ENCODE measurements at places on chromosomes 1 and 21.

- DNase-seq, result peak; percentile 95
Observed at GRCh38 chr1:54407404-54408146, 1.4 kb upstream of the SSBP3 start.

- DNase-seq, result no peak
Observed at GRCh38 chr1:56156971-56157876, 422.1 kb downstream of the PLPP3 start.

GRCh38 chr1:192951691-192952460 lies 107.3 kb downstream of the UCHL5 start:
- no peak for DNase-seq

DNA sequence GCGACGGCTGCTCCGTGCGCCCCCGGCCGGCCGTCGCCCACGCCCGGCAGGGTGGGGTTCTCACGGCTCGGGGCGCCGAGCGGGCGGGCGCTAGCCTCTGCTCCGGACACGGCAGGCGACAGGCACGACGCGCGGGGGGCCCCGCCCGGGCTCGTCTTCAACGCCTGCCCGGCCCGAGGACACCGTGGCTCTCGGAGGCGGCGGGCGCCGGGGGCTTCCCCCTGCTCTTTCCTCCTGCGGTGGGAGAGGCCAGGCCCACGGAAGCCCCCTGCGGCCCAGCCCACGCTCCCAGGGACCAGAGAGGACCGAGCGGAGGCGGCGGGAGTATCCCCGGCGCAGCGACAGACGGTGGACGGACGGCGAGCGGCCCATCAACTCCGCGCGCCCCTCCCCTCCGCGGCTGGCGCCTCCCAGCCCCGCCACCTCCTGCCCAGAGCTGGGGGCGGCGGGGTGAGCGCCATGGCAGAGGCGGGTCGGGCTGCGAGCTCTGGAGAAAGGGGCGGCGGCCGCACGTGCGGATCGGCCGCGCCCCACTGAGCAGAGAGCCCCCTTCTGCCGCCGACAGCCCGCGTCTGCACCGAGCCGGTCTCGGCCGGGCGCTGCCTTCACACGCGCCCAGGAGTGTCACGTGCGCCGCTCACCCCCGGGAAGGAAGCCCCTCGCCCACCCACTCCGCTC lies at the start of the genes SHE and TDRD10:
Gene SHE (minus strand): TSS at position 347 of the 678 bp plus-strand sequence. CDS start 386 bp downstream, outside the sequence.
Gene TDRD10 (plus strand): TSS at position 154 of the 678 bp plus-strand sequence. CDS start 4,685 bp downstream, outside the sequence.
- DNase-seq, result peak; percentile 69

DNA sequence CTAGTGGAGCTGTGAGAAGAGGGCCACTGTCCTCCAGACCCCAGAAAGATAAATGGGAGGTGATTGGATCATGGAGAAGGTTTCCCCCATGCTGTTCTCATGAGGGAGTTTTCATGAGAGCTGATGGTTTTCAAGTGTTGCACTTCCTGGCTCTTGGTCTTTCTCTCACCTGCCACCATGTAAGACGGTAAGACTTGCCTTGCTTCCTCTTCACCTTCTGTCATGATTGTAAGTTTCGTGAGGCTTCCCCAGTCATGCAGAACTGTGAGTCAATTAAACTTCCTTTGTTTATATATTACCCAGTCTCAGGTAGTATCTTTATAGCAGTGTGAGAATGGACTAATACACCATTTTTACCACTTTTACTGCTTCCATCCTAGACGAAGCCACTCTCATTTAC lies 27.6 kb downstream of the GPR88 start:
- no peak for DNase-seq

DNA sequence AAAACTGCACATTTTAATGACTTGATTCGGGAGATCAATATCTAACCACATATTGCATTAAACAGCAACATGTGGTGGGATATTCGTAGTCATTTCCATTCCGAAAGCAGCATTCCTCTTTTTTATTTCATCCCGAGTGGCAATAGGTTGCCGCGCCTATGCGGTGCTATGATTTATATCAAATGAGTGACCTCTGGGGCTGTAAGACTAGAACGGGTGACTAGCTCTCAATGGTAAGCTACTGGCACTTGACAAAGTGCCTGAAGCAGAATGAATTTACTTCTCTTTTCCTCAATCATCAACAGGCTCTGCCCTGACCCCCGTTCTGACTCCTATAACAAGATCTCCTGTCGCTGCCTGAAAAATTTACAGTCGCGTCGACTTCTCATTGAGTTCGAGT lies 162.3 kb downstream of the ZNF281 start:
- peak; percentile 58 for DNase-seq

GRCh38 chr1:241934866-241935265 lies 22.7 kb upstream of the BECN2 start:
- no peak for DNase-seq

GRCh38 chr1:55636696-55637095 lies 421.5 kb upstream of the USP24 start:
- DNase-seq, result no peak

- DNase-seq, result no peak
Observed at GRCh38 chr21:46226920-46227599, 1.5 kb downstream of the LSS start.
